ENCODE measurements at places on chromosomes 2 and 18.

- DNase-seq = no peak
These were observed 2182.7 kb upstream of the PIK3C3 start for GRCh38 chr18:39772155-39772919.

- DNase-seq = no peak
These were observed 113.0 kb upstream of the FSIP2 start for GRCh38 chr2:185625604-185626003.

GRCh38 chr18:11020877-11021414 lies 128.4 kb downstream of the PIEZO2 start:
- no peak for DNase-seq

GRCh38 chr2:124514236-124514635 lies 489.1 kb downstream of the CNTNAP5 start:
- no peak for DNase-seq

- no peak for DNase-seq
These were observed 112.8 kb downstream of the PRELID3A start for GRCh38 chr18:12520442-12520992.

DNA sequence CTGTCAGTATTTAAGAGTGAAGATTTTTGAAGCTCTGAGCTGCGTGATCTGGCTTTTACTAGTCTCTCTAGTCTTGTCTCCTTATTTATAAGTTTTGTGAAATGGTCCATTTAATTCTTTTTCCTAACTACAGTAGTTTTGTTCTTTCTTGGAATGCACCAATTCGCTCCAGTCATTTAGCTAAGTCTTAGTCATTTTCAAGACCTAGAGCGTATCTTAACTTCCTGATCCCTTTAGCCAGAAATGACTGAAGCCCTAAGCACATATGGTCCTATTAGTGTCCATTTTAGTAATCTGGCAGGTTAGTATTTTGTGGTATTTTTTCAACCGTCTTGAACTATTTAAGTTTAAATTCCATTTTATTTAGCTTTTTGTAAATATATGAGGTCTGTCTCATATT lies 3.6 kb downstream of the BIRC6 start:
- no peak for DNase-seq

DNA sequence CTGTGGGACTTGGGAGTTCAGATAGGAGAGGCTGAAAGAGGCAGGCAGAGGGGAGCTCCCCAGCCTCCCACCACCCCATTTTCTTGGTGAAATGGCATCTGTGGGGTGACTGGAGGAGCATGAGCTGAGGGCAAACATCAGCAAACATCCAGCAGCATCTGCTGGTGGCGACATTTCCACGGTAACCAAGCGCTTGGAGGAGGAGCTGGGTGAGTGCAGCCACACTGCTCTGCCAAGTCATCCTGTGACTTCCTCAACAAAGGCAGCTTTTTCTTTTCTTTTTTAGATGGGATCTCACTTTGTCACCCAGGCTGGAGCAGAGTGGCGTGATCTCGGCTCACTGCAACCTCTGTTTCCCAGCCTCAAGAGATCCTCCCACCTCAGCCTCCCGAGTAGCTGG lies 5.6 kb downstream of the TXNL4A start:
- no peak for DNase-seq

Data from stimulated activated CD8-positive, alpha-beta memory T cell treated with anti-CD3 and anti-CD28 coated beads, Interleukin-2, amount 100 ng/mL, for 48 hours (primary cell).